ENCODE measurements at places on chromosomes 7 and 10.
A peak's percentile ranks its signal among the peaks of the same experiment; 100 is the strongest.

- no peak for DNase-seq
Observed at GRCh38 chr7:110483553-110483952, 607.4 kb upstream of the LRRN3 start.

- DNase-seq = no peak
Observed at GRCh38 chr10:1247598-1248261, 191.5 kb downstream of the WDR37 start.

DNA sequence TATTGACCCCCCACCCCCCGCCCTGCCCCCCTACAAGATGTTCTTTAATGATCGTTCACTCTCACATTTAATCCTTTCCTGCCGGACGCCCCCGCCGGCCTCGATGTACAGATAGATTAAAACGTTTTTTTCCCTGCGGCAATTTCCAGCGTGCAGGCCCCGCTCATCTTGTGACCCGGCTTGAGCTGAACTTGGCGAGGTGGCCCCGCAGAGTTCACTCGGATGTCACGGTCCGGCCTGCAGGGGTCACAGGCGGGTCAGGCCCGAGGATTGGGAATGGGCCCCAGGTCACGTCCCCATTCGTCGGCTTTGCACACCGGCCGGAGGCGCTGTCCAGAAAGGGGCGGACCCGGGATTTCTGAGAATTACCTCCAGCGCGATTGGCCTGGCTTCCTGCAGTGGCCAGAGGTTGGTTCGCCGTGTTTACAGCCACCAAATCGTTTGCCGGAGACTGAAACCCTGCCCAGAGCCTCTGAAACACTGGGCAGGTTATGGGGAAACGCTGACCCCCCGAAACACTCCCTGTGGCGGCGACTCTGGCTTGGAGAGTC is 1.9 kb upstream of the CYP26A1 start:
- DNase-seq = peak; percentile 10

DNA sequence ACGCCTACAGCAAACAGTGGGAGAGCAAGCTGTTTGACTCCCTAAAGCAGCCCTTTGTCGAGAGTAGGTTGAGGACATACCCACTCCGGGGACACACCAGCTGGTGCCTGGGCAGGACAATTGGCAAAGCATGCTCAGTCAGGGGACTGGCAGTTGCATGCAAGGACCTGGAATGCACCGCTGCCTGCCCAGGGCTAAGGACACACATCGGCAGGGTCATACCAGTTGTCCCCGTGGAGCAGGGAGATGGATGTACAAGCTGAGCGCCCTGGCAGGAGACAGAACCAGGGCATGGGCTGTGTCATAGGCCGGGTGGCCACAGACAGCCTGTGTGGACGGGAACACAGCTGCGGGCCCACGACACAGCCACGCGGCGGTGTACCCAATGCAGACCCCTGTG is 18.3 kb upstream of the ELN start:
- DNase-seq = no peak

- DNase-seq = no peak
Observed at GRCh38 chr10:127424594-127425264, 124.4 kb upstream of the NPS start.
